ENCODE measurements at places on chromosomes 7 and 10.
A peak's percentile ranks its signal among the peaks of the same experiment; 100 is the strongest.

GRCh38 chr7:106655703-106656498 lies 5.1 kb downstream of the CCDC71L start:
- DNase-seq = no peak

DNA sequence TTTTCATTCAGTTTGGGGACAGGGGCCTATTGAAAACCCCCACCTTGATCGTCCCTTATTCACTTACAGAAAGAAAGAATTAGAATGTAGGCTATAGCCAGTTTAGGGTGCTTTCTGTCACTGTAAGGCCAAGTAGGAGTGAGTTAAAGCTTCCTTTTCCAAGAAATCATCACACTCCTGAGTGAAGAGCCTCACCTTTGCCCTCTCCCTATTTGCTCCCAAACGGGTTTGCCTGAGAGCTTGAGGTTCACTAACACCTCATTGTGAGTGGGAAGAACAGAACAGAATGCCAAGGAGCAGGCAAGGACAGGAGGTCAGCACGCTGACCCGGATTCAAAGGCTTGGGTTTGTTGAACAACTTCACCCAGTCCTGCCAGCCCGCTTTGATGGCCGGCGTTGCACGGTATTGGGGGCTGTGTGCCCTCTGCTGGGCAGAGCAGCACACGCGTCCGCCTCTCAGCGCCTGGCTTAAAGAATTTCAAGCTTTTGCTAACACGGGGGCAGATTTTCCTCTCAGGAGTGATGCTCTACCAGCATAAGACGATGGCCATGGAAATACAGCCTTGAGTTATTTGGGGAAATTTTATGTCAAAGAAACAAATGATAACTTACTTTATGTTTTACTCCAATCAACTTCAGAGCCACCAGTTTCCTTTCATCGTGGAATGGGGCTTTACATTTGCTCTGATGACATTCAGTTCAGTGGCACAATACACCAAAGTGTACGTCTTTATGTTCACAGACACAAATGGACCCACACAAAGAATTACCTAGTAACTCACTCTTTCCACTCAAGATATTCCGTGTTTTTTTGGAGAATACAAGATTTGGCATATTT lies 470.0 kb downstream of the SUGCT start:
- no peak for DNase-seq

- DNase-seq = no peak
Measured at GRCh38 chr10:28963539-28964221, 286.4 kb downstream of the BAMBI start.

DNA sequence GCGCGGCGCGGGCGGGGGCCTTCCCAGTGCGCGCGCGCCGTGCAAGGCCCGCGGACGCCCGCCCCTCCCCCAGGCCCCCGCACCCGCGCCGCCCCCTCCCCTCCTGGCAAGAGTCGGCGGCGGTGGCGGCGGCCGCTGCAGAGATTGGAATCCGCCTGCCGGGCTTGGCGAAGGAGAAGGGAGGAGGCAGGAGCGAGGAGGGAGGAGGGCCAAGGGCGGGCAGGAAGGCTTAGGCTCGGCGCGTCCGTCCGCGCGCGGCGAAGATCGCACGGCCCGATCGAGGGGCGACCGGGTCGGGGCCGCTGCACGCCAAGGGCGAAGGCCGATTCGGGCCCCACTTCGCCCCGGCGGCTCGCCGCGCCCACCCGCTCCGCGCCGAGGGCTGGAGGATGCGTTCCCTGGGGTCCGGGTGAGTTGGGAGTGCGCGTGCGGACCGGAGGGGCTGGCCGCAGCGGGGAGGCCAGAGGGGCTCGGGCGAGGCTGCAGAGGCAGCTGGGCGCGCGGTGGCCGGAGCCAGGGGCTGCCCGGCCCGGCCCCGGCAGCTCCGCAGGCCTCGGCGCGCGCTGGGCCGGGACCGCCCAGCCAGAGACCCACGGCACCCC lies at the start of gene BMPR1A:
TSS of gene BMPR1A (plus strand) at position 109 of the 602 bp plus-strand sequence. CDS start 119,400 bp downstream, outside the sequence.
- no peak for DNase-seq

GRCh38 chr10:26502986-26503385 lies 64.8 kb downstream of the APBB1IP start:
- DNase-seq = no peak

GRCh38 chr10:124529661-124530214 lies 68.1 kb downstream of the LHPP start:
- no peak for DNase-seq

DNA sequence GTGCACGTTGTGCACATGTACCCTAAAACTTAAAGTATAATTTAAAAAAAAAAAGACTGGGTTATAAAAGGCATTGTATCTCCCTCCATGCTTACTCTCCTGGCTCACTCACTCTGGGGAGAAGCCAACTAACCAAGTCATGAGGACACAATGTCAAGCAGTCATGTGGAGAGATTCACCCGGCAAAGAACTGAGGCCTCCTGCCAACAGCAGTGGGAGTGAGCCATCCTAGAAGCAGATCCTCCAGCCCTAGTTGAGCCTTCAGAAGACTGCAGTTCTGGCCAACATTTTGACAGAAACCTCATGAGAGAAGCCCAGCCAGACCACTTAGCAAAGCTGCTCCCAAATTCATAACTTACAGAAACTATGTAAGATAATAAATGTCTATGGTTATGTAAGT lies 521.7 kb upstream of the FZD8 start:
- DNase-seq = no peak

DNA sequence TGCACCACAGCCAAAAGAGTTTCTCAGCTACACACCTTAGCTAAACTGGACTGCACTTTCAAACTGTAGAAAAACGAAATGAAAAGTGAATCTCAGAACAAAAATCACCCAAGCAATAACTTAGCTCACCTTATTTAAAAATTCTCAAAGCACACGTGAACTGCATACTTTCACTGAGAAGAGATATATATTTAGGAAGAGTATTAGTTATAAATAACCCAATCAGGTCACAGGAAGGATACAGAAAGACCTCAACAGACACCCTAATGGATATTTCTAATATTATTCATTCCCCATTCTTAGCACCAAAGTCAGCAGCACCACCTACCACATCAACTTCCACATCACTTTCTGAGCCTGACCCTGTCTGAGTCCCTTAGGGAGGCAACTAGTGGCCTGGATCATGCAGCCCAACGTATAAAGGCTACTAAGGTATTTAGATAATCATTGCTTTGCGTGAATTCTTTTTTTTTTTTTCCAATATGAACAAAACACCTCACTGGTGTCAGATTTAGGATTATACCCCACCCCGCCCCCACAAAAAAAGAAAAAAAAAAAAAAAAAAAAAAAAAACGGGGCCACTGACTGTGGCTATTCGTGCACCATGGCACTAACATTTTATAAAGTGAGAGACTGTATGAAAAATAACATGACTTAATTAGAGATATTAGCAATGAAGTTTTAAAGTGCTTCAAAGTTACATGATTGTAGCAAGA lies 2.6 kb downstream of the ABI1 start:
- no peak for DNase-seq

- no peak for DNase-seq
Measured at GRCh38 chr7:70775570-70776156, 356.3 kb upstream of the GALNT17 start.

DNA sequence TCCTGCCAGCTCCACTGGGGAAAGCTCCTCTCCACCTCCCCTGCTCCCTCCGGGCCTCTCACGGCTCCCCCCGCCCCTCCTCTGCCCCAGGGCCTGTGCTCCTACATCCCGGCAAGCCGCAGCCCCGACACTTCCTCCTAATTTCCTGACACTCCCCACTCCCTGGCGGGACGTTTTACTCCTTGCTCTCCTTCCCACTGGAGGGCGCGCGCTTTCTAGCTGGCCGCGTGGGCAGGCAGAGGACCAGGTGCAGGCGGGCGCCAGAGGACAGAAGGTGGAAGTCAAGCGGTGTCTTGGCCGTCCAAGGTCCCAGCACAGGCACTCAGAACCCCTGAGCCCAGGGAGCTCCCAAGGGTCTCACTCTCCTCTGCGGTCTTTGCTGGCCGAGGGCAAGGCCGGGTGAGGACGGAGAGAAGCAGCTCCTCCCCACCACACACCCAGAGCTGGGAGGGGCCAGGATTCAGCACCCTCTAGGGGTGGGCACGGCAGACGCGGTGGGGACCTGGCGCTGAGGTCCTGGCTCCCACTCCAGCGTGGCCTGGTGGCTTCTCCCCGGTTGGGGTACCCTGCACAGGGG lies 19.1 kb downstream of the ADAM8 start:
- DNase-seq = no peak

DNA sequence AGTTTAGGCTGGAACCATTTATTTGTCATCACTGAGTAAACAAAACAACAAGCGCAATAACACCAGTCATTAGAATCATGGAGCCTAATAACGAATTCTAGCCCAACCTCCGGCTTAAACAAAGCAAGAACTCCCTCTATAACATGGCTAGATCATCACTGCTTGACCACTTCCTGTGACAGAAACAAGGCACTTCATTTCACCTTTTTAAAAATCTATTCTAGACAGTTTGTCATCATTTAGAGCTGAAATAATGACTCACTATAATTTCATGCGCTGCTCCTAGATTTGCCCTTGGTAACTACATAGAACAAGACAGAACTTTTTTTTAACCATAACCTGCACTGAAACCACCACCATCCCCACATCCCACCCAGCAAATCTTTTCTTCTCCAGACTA lies 81.3 kb downstream of the OSBPL3 start:
- peak; percentile 37 for DNase-seq

DNA sequence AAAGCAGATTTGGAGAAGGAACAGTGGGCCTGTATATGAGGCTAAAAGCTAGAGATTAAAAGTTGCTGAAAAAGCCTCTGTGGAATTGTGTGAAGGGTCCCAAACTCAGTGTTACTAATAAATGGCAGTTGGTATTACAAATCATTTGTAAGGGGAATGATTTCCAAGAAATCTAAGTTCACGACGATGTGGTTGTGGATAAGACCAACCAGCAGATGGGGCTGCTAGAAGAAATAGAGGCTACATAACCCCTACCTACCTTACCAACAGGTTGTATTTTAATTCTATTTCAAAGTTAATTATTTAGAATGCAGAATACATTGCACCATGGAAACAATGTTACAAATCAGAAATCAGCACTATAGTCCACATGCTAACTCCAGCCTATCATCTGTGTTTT lies 377.1 kb downstream of the HPSE2 start:
- no peak for DNase-seq

- DNase-seq = no peak
Measured at GRCh38 chr10:99370993-99371392, 41.8 kb downstream of the CNNM1 start.

DNA sequence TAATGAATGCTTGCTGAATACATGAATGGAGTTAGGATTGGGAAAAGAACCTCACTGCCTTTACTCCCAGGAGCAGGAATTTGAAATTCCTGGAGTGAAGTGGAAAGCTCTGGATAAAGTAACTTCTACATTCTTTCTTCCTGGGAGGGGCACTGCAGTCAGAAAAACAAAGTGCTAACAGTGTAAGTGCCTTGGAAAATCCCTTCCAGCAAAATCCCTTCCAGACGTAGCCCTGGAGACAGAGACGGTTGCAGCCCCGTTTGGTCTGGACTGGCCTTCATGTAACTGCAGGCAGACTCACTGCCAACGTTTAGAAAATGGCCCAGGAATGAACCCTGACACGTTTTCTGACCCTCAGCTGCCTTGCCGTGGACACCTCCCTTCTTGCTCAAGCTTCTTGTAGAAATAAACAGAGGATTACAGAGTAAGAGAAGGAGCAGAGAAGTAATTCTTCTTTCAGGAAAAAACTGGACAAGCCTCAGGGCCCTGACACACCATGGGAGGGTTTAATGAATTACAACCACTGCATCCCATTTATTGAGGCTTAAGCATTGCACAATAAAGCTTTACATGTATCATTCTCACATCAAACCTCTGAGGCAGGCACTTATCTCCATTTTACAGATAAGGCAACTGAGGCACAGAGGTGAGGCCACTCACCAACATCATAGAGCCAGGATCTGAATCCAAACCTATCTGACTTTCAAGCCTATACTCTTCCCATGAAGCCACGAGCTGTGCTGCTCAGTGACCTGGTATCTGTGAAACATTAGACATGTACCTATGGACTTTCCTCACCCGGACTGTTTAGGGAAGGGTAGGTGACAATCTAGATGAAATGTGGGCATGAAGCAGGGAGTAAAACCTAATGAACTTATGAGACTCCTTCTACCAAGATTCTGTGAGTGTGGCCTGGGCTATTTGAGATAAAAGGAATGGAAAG lies 7.8 kb downstream of the ITPRIP start:
- DNase-seq = no peak

- no peak for DNase-seq
Measured at GRCh38 chr10:72370201-72370722, 15.5 kb upstream of the DNAJB12 start.

DNA sequence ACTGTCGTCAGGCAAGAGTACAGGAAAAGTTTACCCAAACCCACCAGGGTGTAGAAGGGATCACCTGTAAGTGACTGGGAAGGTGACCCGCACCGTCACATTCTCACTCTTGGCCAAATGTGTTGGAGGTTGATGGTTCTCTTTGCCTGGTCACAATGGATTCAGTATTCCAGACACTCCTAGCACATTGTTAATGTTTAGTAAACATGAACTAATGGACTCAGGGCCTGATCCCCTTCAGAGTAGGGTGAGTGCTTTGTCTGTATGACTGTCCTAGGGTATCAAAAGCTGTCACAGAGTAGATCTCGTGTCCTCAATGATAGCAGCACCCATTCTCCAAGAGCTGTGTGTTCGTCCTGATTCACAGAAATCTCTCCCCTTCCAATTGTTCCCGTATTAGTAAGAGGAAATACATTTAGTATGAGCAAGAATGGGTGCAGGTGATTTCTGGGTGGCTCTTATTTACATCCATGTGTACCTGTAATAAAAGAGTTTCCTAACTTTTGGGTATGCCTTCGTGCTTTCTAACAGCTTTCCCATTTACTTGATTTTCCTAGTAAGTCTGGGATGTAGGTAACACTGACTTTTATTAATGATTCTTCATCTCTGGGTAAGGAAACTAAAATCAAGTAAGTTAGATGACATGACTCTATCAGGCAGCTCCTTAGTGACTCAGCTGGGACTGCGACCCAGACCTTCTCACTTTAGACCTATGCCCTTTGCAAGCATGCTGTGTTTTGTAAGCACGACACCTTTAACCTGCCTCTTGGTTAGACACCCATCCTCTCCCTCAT lies 4.7 kb downstream of the EEPD1 start:
- no peak for DNase-seq

- DNase-seq = no peak
Measured at GRCh38 chr7:20320786-20321185, 9.9 kb upstream of the ITGB8 start.

GRCh38 chr10:132885451-132886210 lies 56.7 kb downstream of the CFAP46 start:
- DNase-seq = no peak

DNA sequence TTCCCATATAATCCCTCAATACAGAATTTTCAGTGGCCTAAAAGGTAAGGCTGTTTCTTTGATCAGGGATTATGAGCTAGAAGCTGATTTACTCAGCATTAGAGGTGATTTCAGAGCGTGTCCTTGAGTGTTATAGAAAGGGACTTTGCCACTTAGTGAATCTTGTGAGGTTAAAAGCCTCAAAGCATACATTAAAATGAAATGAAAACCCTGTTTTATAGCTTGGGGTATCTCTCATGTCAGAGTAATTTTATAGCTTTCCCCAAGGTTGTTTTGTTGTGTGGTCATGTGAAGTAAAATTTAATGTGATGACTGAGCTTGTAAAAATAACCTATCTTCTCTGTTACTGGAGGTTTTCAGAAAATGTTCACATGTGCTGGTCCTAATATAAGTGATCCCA lies 198.8 kb downstream of the CDCA7L start:
- no peak for DNase-seq

Data from non-pigmented ciliary epithelial cell (primary cell).